Fibroblast of upper back skin (primary cell): ENCODE measurements at places on chromosomes 16 and 17.
A peak's percentile ranks its signal among the peaks of the same experiment; 100 is the strongest.

GRCh38 chr17:35297666-35298065 is 54.8 kb downstream of the SLFN5 start:
- DNase-seq, result peak; percentile 52

- no peak for DNase-seq
Measured at GRCh38 chr17:43900858-43901754, 6.2 kb downstream of the MPP2 start.

- no peak for DNase-seq
Measured at GRCh38 chr17:61532826-61533225, 58.2 kb downstream of the NACA2 start.

GRCh38 chr17:61249649-61250299 is 149.9 kb upstream of the TBX2 start:
- no peak for DNase-seq

DNA sequence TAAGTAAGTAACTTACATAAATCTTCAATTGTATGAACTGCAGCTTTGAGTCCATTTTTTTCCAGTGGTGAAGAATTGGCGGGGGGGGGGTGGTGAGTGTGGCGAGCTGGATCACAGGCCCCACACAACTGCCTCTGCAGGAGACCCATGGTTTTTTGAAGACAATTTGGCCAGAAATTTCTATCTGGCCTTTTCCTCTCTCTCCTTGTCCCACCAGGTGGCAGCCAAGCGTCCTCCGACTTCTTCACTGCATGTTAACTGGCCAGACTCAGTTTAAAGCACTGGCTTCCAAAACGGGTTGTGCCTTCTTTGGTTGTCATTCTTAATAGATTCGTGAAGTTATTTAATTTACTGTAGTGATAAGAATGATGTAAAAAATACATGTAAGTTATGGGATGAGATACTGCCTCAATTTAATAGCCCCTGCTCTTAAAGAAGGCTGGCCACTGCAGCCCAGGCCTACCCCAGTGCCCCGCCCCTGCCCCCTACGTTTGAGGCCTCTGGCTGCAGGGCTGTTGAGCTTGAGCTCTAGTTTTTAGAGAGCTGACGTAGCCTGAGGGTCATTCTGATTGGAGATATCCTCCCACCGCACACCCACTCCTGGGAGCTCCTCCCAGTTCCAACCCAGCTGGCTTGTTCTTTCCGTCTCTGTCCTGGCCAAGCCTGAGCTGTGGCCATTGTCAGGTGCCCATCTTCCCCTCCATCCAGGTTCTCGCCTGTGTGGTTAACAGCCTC is 36.4 kb downstream of the AKAP1 start:
- peak; percentile 38 for DNase-seq

GRCh38 chr17:42937712-42938596 is 26.3 kb downstream of the AARSD1 start:
- DNase-seq, result peak; percentile 60

DNA sequence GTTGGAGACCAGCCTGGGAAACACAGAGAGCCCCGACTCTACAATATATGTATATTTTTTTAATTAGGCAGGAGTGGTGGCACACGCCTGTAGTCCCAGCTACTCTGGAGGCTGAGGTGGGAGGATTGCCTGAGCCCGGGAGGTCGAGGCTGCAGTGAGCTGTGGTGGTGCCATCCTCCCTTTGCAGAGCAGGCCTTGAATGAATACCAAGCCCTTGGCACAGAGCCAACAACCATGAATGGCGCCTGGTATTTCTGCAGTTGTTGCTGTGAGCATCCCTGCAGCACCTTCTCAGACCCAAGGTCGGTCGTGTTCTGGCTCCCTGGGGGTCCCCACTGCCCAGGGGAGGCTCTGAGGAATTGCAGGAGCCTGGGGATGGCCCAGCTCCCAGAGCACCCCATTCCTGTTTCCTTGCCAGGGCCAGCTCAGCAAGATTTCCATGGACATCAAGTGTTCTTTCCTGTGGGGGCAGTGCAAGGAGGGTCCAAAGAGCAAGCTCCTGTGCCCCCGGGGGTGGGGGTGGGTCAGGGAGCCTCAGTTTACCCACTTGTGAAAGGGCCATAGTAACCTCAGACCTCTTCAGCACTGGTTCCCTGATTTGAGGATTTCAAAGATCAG is 25.6 kb upstream of the RMI2 start:
- DNase-seq, result peak; percentile 32

DNA sequence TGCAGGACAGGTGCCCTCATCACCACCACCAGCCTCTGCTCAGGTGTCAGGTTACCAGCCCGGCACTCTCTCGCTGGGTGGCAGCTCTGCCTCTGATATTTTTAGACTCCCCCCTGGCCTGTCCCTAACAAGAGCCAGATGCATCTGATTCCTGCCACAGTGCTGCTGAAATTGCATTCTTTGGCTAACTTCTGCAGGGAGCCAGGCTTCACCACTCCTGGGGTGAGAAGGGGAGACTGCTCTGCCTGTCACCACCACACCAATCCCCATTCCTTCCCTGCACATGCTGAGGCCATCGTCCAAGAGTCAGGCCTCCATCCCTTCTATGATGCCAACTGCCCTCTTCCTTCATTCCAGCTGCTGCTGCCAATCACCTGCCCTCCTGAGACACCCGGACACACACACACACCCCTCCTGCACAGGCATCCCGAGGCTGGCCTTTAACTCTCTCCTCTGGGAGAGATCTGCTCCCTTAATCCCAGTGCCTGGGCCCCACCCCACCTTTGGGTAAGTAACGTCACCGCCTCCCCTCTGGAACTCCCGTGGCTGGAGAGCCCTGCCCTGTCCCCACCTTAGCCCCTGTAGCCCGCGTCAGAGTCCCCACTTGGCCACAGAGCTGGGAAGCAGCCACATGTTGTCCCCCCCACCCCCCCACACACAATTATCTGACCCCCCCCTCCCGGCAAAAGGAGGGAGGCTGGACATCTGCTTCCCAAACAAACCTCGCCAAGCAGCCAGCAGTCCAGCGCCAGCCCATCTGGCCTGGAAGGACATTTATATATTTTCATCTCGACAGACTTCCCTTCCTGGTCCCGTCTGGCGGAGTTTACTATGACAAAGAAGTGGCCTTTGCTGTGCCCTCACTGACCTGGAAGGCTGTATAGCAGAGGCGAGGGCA is 2.8 kb downstream of the EMP2 start:
- peak; percentile 72 for DNase-seq

DNA sequence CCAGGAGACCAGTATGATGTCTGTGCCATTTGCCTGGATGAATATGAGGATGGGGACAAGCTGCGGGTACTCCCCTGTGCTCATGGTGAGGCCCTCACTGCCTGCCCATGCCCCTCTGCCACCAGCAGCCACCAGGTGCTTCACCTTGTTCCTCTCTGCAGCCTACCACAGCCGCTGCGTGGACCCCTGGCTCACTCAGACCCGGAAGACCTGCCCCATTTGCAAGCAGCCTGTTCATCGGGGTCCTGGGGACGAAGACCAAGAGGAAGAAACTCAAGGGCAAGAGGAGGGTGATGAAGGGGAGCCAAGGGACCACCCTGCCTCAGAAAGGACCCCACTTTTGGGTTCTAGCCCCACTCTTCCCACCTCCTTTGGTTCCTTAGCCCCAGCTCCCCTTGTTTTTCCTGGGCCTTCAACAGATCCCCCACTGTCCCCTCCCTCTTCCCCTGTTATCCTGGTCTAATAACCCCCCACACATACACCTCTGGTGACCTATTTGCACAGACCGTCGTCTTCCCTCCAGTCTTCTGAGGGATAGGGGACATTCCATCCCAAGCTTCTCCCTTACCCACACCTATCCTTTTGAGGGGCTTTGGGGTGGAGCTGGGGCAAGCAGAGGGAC is 3.7 kb downstream of the PFN1 start:
- DNase-seq, result no peak

DNA sequence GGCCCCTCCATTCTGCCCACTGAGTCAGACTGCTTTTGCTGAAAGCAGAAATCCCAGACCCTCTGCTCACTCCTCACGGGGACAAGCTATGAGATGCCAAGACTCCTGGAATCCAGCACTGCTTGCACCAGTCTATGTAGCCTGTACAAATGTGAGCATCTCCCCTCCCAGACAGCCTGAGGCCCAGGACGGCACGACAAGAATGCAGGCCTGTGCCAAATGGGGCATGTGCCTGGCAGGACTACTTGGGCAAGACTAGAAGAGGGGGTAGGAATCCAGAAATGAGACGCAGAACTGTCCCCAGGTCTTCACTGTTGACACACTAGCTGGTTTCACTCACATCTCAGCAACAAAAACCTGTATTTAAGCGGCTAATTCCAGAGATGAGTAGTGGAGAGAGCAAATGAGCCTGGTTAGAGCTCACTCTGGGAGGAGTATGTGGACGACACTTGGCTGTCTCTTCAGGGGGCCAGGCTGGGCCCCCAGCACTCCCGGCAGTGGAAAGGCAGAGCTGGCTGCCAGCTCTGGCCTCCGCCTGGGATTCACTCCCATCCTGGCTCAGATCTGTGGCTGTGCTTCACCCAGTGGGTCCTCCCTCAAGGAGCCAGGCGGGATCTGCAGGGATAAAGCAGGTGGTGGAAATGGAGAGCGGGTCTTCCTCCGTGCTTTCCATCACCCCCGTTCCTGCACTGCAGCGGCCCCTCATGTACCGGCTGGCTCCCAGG is 2.9 kb upstream of the MYO1C start:
- no peak for DNase-seq

DNA sequence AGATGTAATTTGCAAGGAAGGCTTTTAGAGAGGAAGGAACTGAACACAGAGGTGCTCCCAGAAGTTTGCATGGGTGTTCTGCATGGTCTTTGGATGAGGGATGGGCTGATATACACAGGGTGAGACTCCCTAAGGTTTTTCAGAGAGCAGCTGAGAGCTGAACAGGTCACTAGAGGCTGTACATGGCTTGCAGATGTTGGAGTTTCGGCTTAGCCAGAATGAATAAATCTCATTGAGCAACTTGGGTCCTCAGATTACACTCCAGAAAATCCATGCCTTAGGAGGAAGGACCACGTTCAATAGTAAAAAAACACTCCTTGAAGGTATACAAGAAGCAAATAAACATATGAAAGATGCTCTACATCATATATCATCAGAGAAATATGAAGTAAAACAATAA is 7.5 kb upstream of the ITGB3 start:
- no peak for DNase-seq

GRCh38 chr16:68113765-68114240 is 28.6 kb downstream of the NFATC3 start:
- no peak for DNase-seq

- no peak for DNase-seq
Measured at GRCh38 chr17:49565948-49566491, 9.7 kb upstream of the NXPH3 start.

GRCh38 chr17:67427424-67427823 is 50.3 kb downstream of the PITPNC1 start:
- no peak for DNase-seq

- DNase-seq, result no peak
Measured at GRCh38 chr17:4522661-4523060, 24.0 kb downstream of the SPNS2 start.
